ENCODE measurements at places on chromosomes 2 and 18.

DNA sequence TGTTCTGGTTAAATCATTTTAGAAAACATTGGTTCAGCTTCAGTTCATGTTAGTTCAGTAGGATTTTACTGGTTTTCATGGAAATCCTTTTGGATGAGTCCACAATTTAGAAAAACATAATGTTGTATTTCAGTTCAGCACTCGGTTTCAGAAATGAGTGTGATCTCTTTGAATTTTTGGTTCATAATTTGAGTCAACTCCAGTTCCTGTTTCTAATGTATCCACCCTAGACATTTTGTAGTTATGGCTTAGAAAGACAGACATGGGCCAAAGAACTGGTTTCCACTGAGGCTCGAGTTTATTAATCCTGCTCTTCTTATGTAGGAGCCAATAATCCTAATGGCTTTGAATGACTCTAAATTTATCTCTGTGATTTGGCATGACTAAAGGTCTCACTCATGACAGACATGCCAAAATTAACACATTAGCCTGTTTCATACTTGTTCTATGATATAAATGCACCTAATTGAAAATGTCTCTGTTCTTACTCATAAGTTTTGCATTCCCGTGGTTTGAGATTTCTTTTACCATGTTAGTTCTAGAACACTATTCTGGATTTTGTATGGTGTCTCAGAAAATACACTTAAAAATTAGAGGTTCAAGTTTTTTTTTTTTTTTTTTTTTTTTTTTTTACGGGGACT, 82.3 kb upstream of the SPRED2 start:
- DNase-seq = no peak

- no peak for DNase-seq
Measured at GRCh38 chr2:16348821-16349515, 316.7 kb downstream of the CYRIA start.

- no peak for DNase-seq
Measured at GRCh38 chr2:189016311-189016861, 42.2 kb downstream of the COL3A1 start.

DNA sequence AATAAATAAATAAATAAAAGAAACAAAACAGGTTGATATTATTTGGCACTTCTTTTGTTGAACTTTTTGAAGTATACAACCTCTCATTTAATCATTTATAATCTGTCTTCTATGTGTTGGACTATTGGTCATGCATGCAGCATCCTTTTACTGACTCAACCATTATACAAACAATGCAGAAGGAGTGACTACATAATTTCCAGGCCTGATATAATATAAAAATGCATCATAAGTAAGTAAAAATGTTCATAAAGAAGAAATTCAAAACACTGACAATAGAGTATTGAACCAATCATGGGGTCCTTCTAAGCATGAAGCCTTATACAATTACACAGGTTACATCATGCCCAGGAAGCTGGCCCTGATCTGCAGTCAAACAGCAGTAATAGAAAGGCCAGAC, 141.5 kb upstream of the FN1 start:
- DNase-seq = no peak

DNA sequence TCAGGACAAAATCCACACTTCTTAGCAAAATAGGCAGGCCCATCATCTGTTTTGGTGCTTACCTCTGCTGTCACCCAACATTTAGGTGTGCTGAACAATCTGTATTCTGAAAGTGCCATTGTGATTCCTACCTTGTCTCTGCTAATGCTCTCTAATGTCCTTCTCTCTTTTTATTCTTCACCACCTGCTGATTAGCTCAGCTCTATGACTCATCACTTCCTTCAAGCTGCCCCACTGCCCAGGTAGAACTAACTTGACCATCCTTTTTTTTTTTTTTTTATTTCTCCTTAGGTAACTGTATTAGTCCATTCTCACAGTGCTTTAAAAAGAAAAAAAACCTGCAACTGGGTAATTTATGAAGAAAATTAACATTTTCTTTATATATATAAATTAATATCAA, 478.7 kb upstream of the POU3F3 start:
- DNase-seq = no peak

GRCh38 chr18:51361130-51361860, 163.8 kb upstream of the MEX3C start:
- no peak for DNase-seq

DNA sequence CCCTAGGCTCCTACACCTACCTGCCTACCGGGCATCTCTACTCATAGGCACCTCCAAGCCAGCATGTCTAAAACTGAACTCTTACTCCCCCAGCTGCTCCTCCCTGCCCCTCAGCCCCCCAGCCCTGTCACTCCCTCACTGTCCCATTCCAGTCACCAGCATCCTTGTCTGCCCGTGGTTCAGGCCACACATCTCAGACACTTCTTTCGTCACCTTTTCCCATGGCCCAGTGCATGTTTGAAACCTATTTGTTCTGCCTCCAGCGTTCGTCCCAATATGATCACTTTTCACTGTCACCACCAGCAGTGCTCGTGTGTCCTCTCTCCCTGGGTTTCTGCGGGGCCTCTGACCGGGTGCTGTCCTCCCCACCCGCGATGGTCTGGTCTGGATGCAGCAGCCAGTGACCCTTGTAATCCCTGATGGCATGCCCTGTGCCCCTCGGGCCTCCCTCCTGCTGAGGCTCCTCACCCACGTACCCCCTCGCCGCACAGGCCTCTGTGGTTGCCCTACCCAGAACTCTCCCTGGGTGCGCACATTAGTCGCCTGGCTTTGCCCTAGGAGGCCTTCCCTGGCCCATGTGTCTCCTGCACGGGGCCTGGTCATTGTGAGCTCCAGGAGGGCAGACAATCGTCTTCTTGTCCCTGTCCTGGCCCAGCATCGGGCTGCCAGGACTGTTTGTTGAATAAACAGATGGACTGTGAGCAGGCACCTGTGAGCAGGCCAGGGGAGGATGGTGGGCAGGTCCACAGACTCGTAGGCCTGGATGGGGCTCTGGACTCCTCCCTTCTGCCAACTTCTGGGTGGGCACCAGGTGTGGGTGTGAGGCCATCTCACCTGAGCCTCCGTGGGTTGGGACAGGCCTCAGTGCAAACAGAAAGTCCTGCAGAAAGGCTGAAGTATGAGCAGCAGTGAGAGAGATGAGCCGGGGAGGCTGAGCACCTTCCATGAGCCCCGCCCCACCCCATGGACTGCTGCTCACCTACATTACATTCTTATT, 15.5 kb downstream of the LDLRAD4 start:
- DNase-seq = no peak

GRCh38 chr2:221372907-221373306, 199.2 kb downstream of the EPHA4 start:
- DNase-seq = no peak

GRCh38 chr18:50842846-50843245, 23.0 kb upstream of the MRO start:
- DNase-seq = no peak

GRCh38 chr2:234795272-234795920, 156.4 kb upstream of the SH3BP4 start:
- no peak for DNase-seq

GRCh38 chr2:7075834-7076233, 158.6 kb downstream of the RNF144A start:
- no peak for DNase-seq

- DNase-seq = no peak
Measured at GRCh38 chr2:9326975-9327374, 96.4 kb downstream of the ITGB1BP1 start.

GRCh38 chr2:96806468-96807126, 9.5 kb upstream of the CNNM3 start:
- DNase-seq = no peak

DNA sequence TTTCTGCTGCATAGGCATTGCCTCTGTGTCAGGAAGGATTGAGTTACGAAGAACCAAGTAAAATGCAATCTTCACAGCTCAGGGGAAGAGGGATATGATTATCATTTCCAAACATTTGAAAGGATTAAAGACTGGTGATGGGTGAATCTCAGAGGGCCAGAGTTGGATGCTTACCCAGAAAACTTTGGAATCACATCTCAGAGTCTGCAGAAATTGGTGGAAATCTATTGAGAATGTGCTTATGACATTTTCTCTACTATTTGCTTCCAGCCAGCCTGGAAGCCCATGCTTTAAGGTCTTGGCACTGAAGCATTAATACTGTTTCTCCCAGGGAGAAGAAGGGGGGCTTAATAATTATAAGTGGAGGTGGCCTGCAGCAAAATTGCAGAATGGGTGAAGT, 1301.4 kb upstream of the PIK3C3 start:
- no peak for DNase-seq
